ENCODE measurements at places on chromosomes 16 and 17.

GRCh38 chr17:3528880-3529511 lies 28.6 kb downstream of the TRPV3 start:
- no peak for DNase-seq

GRCh38 chr17:57984261-57984890 lies 3.7 kb downstream of the VEZF1 start:
- DNase-seq, result no peak

GRCh38 chr16:2770057-2770951 lies 6.8 kb downstream of the ELOB start:
- DNase-seq, result no peak

DNA sequence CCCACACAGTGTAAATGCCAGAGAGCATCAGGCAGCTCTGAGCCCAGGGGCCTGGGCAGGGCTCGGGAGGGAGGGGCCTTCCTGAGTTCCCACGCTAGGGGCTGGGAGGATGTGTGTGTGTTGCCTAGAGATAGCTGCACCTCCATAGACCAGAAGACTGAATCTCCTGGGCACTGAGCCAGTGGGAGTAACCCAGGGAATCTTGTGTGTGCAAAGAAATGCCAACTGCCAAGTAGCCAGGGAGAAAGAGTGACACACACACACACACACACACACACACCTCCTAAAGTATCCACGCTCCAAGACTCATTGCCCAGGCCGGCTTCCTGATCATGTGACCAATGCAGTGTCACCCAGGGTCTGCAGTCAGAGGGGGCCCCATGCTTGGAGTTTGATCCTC lies 166.2 kb upstream of the RPL38 start:
- DNase-seq, result peak; percentile 35

DNA sequence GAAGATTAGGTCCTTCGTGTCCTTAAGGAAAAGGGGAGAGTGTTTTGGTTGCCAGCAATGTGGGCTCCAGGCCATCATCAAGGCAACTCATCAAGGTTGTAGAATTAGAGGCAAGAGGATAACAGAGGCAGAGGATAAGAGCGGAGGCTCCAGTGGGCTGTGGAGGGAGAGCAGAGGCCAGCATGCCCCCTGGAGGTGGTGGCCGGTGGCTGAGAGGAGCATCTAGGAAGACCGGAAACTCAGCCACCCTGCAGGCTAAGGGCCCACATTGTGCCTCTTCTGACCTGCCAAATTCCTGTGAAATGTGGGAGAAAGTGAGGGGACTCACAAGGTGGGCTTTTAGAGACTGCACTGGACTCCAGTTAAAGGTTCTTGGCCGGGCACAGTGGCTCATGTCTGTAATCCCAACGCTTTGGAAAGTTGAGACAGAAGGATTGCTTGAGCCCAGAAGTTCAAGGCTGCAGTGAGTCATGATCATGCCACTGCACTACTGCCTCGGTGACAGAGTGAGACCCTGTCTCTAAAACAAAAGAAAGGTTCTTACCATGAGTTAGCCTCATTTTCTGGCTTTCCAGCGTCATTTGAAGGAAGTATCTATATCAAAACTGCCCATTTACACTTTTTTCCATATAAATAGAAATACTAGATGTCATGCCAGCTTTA lies 62.7 kb upstream of the ADORA2B start:
- DNase-seq, result no peak

GRCh38 chr16:56938664-56939513 lies 6.9 kb downstream of the HERPUD1 start:
- no peak for DNase-seq

Measured in cerebellum (tissue), 4 donors.